Neural crest cell (in vitro differentiated cells): ENCODE measurements at places on chromosomes 1 and 21.

- no peak for DNase-seq
These were observed 31.3 kb upstream of the TTC34 start for GRCh38 chr1:2832506-2833453.

DNA sequence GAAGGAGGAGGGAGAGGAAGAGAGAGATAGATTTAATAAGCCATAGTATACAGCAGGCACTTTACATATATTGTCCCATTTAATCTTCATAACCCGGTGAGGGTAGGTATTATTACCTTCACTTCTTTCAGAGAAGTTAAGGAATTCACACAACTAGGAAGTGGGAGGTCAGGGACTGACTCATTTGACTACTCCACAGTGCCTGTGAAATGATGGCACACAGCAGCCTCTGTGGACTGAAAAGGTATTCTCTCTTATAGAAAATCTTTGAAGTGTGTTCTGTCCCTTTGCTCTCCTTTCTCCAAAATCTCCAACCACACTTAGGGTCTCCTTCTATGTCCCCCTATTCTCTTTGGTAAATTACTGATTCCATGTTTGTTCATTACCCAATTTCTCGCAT is 23.9 kb downstream of the PALMD start:
- no peak for DNase-seq

DNA sequence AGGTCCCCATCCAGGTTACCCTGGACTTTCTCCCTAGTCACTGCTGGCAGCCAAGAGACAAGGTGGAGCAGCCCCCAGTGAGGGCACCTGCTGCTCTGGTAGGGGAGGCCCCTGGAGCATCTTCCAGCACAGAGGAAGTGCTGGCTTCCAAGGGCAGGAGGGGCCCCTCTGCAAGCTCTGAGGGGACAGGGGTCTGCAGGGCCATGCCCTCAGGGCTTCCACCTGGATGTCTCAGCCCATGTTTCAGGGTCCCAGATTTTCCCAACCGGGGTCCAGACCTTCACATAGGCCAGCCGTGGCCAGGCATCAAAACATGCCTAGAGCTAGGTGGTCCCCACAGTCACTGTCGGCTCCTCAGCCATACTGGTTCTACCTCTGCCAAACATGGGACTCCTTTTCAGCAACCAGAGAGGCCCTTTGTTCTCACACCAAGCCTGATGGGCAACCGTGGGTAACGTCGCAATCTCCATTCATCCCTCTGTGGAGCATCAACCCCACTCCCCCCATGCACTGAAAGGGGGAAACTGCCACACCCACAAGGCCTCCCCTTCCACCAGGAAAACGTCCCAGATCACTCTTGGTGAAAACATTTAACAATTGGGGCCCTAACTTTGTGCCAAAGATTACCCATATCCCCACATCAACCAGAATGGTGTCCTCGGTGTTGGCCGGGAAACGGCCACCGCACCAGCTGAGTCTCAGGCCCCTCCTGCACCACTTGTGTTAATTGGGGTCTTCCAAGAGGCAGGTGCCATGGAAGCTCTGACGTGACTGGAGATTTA is 1.9 kb upstream of the COL6A2 start:
- DNase-seq = no peak

- DNase-seq = peak; percentile 26
These were observed 129.4 kb downstream of the MRPS6 start for GRCh38 chr21:34202553-34203372.

- no peak for DNase-seq
These were observed 7.5 kb downstream of the S100A11 start for GRCh38 chr1:152029144-152029928.

GRCh38 chr1:224541901-224542630 is 74.1 kb upstream of the CNIH3 start:
- no peak for DNase-seq

- no peak for DNase-seq
These were observed 73.4 kb upstream of the PKN2 start for GRCh38 chr1:88610687-88611086.
